ENCODE measurements at places on chromosomes 1 and 21.

GRCh38 chr1:67544921-67545320, 114.7 kb upstream of the SERBP1 start:
- DNase-seq = no peak

GRCh38 chr1:229368347-229368746, 25.5 kb upstream of the CCSAP start:
- no peak for DNase-seq

DNA sequence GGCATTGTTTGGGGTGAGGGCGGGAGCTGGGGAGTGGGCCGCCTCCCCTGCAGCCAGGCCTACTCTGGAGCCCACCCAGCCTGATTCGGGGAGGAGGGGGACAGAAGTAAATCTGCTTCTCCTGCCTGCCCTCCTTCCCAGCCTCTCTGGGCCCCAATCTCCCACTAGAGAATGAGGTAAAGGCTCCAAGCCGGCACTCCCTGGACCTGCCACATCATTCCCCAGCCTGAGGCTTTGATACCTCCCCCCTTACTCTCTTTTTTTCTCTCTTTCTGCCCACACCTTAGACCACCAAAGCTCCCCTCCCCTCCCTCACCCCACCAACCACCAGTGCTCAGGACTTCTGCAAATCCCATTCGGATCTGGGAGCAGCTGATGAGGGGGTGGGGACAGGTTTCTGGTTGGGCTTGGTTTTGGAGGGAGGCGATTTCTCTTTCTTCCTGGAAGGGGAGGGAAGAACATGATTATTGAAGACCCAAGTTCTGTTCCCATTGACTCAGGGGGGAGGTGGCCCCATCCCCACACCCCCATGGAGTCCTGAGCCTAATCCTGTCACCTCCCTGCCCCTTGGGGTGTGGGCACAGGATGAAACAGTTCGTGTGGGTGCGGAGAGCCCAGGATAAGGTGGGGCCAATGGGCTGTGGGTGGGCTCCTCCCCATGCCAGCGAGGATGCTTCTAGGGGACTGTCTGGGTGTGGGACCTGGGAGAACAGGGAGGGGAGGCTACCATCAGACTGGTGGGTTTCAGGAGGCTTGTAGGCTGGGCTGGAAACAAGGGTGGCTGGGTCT, 1.3 kb downstream of the MAP7D1 start:
- peak; percentile 53 for DNase-seq

- no peak for DNase-seq
Measured at GRCh38 chr21:32299695-32300094, 1.0 kb downstream of the MRAP start.

- DNase-seq = no peak
Measured at GRCh38 chr1:86062453-86062852, 94.1 kb downstream of the COL24A1 start.

- no peak for DNase-seq
Measured at GRCh38 chr1:30194741-30195423, 528.5 kb downstream of the MATN1 start.

- no peak for DNase-seq
Measured at GRCh38 chr21:36656138-36656537, 42.8 kb upstream of the SIM2 start.

- no peak for DNase-seq
Measured at GRCh38 chr1:15543589-15544568, 17.2 kb downstream of the DNAJC16 start.

DNA sequence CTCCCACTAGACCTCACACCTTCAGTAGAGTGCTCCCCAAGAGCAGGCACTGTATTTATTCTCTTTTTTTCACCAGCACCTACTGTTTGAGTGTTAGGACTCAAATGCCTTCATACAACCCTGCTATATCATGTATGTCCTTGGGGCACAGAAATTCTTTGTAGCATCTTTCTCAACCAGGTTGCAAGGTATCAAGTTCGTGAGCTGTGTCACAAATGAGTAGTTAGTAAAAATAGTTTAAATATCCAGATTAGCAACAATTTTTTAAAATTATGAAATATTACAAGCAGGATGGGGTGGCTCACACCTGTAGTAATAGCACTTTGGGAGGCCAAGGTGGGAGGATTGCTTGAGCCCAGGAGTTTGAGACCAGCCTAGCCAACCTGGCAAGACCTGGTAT, 152.6 kb upstream of the TNR start:
- DNase-seq = no peak

- no peak for DNase-seq
Measured at GRCh38 chr1:237736372-237737029, 154.2 kb downstream of the ZP4 start.

GRCh38 chr1:89451011-89451410, 73.6 kb upstream of the LRRC8B start:
- no peak for DNase-seq

DNA sequence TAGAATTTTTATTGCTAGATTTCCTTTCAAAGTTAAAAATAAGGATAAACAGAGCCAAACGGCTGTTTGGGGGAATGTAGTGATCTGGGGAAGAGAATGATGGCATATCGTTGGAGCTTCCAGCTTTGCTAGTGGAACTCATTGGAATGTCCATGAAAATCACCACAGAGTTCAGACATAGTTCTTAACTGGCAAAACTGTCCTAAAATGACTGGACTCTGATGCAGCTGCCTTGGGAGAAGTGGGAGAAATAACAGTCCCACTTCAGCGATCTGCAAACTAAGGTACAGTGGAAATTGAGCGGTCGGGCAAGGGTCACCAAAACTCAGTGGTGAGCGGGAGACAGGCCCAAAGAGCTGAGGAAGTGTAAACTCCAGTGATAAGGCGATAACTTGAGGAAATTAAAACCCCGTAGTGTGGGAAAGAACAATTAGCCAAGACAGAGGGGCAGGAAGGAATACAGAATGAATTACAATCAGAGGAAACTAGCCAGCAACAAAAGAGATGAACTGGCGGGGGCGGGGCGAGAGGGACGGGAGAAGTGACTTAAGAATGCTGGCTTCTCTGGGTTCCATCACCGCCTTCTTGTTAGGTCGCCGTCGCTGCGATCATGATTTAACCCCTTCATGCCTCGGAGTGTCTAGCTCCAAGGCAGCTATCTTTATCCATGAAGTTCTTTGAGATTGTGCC, 89.8 kb upstream of the ARHGAP29 start:
- no peak for DNase-seq

DNA sequence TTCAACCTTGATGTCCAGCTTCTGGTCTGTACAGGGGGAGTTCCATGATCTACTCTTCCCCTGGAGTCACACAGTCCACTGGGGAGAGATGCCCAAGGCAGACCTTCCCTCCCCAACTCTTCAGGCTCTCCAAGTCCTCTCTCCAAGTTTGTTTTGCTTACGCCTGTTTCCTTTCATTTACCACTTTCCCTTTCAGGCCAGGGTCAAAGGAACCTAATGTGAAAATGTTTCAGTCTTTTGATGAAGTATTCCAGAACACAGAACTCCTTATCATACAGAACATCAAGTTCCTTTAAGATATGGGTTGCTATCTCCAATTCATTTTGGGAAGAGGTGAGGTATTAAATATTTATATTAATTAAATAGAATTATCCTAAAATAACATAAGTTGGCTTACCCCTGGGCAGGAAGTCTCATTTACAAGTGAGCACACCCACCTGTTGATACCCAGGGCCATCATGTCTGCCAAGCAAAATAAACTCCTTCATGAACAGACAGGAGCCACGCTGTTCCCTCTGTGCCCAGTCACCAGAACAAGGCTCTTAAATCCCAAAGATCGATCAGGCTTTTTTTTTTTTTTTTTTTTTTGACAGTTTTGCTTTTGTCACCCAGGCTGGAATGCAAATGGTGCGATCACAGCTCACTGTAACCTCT, 82.2 kb upstream of the LYST start:
- DNase-seq = no peak

DNA sequence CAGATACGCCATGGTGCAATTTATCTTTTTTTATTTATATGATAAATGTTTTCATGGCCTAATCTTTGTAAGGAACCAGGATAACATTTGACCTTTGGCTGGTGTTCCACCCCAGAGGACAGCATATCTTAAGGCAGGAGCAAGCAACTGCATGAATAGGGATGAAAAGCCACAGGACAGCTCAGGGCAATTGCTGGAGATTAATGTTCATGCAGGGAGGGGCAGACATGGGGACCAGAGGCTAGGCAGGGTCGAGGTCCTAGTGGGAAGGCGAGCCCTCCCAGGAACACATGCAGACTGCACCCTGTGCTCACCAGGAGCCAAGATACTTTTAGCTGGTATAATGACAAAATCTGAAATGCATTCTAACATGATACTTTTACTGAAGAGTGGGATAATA, 74.4 kb upstream of the HAO2 start:
- no peak for DNase-seq

DNA sequence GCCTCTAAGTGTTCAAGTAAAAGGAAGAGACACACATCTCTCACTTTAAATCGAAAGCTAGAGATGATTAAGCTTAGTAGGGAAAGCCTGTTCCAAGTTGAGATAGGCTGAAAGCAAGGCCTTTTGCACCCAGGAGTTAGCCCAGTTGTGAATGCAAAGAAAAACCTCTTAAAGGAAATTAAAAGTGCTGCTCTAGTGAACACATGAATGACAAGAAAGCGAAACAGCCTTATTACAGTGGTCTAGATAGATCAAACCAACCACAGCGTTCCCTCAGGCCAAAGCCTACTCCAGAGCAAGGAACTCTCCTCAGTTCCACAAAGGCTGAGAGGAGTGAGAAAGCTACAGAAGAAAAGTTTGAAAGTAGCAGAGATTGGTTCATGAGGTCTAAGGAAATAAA, 14.9 kb downstream of the TCP10L start:
- no peak for DNase-seq

- no peak for DNase-seq
Measured at GRCh38 chr1:227781314-227781930, 34.1 kb upstream of the PRSS38 start.

- no peak for DNase-seq
Measured at GRCh38 chr21:34808569-34809204, 139.9 kb downstream of the CLIC6 start.

DNA sequence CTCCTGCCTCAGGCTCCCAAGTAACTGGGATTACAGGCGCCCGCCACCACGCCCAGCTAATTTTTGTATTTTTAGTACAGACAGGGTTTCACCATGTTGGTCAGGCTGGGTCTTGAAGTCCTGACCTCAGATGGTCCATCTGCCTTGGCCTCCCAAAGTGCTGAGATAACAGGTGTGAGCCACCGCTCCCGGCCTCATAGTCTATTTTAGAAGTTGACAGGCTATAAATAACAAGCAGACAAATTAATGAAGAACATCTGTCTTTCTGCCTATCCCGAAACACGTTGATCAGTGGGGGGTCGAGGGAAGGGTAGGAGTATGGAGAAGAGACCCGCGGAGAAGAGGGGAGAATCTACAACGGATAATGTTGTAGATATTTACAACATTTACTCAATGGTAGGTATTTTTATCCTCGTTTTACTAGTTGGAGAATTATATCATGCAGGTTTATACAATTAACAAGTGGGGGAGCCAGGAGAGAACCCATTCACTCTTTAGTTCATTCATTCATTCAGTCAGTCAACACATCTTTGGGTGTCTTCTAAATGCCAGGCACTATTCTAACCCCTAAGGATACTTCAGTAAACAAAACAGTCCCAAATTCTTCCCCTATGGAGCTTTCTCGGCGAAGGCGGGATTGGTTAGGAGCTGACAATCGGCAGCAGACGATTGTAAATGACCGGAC, 497 bp upstream of the IFNAR2 start:
- DNase-seq = no peak

DNA sequence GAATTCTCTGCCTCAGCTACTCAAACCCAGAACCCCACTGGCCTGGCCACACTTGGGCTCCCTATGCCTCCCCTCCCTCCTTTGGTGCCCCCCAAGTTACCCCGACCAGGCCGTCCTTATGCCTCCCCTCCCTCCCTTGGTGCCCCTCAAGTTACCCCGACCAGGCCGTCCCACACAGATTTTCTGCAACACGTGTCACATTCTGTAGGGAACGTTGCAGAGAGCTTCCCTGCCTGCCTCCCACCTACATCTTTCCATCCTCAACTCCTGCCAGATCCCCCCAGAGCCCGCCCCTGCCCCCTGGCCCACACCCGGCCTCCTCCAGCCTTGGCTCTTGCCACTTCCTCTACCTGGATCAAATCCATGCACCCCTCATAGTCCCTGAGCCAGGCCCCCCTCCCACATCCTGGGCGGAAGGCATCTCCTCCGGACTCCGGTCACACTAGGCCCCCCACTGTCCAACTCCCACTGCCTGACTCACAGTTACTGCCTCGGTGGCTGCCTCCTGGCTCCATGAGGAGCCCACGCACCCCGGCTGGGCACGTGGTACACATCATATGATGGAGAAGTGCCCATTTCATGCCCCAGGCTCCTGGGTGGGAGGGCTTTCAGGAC, 41.2 kb downstream of the KCNAB2 start:
- DNase-seq = no peak

DNA sequence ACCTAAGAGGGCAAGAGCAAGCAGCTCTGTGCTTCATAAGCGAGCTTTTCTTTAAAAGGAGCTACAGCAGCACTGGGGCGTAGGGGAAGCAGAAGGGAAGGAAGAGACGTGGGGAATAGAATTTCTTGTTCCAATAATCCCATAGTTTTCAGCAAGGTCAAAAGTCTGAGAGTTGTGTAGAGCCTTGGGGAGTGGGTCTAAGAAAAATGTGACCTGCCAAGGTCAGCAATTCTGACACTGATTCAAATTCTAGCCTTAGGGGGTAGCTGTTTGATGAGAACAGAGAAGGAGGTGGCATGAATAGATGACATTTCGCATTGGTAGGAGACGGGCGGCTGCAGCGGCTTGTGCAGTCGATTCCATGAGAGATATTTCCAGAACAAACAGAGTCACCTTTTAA, 22.4 kb downstream of the PRRX1 start:
- no peak for DNase-seq

GRCh38 chr1:19866758-19867157, 15.4 kb upstream of the OTUD3 start:
- no peak for DNase-seq

DNA sequence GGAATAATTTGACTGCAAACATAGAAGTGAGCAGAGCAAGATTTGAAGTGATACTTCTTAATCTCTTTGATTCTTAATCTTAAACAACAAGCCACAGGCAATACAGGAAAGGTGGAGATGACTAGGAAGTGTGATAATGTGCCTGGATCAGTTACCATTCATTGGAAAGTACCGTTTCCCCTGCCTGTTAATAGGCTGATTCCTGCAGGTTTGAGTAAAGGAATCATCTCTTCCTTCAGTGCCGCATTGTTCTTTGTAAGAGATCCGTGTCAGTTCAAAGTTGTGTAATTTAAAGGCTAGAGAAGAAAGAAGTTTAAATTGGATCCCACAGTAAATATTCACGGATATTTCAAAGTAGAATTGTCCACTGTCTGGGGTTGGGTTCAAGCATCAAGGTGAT, 43.5 kb upstream of the BCL10 start:
- DNase-seq = no peak

- DNase-seq = no peak
Measured at GRCh38 chr1:106173101-106173500, 883.4 kb upstream of the PRMT6 start.
